ENCODE measurements at places on chromosomes 1 and 21. TPM values are rescaled to one million over a fixed set of nuclear protein-coding genes. Genes with fewer than 3 reads are reported as not detected.

Gene DENND2D
- not detected for total RNA-seq

Gene ADGRL2
- not detected for total RNA-seq

Gene AMY2A
- not detected for total RNA-seq

Gene AMY1C
- total RNA-seq = not detected

GRCh38 chr1:238982736-238983135, 403.6 kb upstream of the CHRM3 start:
- DNase-seq = peak; percentile 58

GRCh38 chr1:63634471-63634870, 41.3 kb downstream of the PGM1 start:
- DNase-seq = no peak

- peak; percentile 14 for DNase-seq
Observed at GRCh38 chr1:11772458-11772857, 10.5 kb downstream of the C1orf167 start.

DNA sequence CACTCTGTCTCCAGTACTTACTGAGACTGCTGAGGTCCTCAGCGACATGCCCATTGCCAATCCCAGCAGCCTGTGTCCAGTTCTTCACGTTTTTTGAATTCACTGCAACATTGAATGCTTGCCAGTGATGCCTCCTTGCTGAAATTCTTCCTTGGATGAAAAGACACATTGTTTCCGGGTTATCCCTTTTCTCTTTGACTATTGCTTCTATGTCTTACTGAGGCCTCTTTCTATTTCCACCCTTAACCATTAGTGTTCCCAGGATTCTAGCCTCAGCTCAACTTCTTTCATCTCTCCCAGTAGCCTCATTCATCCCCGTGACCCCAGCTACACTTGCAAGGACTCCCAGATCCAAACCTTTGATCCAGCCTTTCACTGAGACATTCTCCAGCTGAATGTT, 46.5 kb upstream of the KIF26B start:
- DNase-seq = no peak

DNA sequence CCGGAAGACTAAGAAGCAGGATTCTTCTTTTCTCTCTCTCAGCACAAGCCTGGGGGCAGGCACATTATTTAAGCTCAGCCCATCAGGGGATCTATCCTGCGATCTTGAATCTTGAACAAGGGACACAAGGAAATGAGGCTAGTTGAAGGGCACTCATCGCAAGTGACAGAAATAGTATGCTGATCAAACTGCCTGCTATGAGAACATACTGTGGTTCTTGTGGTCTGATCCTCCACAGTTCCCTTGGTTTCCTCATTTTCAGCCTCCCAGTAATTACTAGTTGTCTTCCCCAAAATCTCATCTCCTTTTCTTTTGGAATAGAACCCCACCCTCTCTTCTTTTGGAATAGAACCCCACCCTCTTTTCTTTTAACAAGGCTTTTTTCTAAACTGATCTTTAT, 6.5 kb downstream of the ANKRD45 start:
- DNase-seq = no peak

Data from RPMI7951 (cell line).